ENCODE measurements at places on chromosomes 5 and 9. TPM values are rescaled to one million over a fixed set of nuclear protein-coding genes. Genes with fewer than 3 reads are reported as not detected.
A peak's percentile ranks its signal among the peaks of the same experiment; 100 is the strongest.

- DNase-seq, result no peak
Observed at GRCh38 chr5:123814801-123815470, 303.0 kb downstream of the CSNK1G3 start.

CYSRT1 gene
- 0.33 TPM for total RNA-seq

- DNase-seq, result no peak
Observed at GRCh38 chr9:4021621-4022213, 278.2 kb downstream of the GLIS3 start.

GRCh38 chr5:173775261-173776197, 112.6 kb upstream of the CPEB4 start:
- no peak for DNase-seq

GRCh38 chr5:7586480-7586879, 190.5 kb downstream of the ADCY2 start:
- no peak for DNase-seq

DNA sequence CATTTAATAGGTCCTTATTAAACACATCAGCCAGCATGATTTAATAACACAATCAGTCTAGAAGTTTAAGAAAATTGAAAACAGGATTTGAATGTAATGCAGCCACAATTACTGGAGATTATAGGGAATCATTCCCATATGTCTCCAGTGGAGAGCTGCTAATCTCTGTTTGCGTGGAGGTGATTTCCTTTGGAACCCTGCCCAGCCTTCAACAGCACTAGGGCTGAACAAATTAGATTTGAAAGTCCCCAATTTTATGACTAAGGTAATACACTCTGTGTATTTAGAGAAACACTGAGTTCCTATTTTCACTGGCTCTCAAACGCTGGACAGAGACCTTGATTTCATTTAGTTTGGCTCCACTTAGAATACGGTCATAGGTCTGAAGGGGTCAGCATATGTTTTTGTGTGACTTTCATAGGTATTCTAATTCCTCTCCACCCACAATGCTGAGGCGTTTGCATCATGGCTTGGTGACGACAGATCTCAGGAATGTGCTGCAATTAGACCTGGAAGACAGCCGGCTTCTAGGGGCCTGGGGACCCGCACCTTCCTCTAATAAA, 508.3 kb downstream of the EBF1 start:
- DNase-seq, result no peak

PCDHB16 gene
- total RNA-seq, result 3.6 TPM

NME5 gene
- total RNA-seq, result 5.4 TPM

TAF11L5 gene
- not detected for total RNA-seq

MVB12B gene
- total RNA-seq, result 14.1 TPM

GABRA6 gene
- not detected for total RNA-seq

- DNase-seq, result no peak
Observed at GRCh38 chr9:121855476-121855875, 204.0 kb downstream of the DAB2IP start.

DNA sequence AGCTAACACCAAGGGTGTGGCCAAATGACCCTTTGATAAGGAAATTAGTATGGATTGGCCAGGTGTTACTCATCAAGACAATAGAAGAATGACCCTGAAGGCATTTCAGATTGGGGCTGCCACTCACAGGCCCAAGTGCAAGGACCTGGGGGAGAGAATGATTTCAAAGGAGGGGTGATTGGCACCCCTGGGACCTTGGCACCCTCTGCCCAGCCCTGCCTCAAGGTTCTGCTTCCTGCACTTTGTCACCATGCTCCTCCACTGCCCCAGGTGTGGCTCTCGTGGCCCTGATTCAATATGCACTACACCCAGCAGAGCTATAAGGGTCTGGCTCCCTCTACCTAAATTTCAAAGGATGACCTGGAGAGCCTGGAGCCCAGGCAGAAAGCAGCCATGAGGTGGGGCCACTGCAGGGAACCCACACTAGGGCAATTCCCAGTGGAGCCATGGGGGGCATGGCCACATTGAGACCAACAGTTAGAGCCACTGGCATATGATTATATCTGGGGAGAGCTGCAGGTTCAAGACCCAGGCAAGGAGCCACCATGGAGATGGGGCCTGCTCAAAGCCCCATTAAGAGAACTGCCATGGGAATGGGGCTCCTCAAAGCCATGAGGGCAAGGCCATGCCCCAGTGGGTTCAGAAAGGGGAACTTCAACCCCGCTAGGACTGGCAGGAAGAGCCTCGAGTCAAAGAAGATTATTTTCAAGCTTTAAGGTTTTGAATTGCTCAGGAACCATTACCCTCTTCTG, 93.0 kb downstream of the CEMIP2 start:
- DNase-seq, result peak; percentile 80

- DNase-seq, result no peak
Observed at GRCh38 chr5:87807783-87808182, 395.1 kb upstream of the CCNH start.

DNA sequence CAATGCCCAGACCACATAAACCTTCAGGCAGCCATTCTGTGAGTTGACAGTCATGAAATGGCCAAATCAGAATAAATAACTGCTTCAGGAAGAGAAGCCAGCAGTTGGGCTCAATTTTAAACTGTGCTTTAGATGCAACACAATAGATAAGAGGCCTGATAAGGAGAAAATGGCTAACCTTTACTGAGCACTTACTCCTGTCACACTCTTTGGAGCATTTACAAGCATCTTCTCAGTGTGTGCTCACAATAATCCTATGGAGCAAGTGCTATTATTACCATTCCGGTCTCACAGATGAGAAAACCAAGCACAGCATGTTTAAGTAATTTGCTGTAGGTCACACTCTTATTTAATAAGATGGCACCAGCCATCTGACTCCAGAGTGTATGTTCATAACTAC, 11.5 kb upstream of the SH3RF2 start:
- DNase-seq, result no peak

GRCh38 chr9:127953154-127953553, 15.5 kb upstream of the DPM2 start:
- DNase-seq, result no peak

RMRP gene
- 3,077 TPM for total RNA-seq

GRCh38 chr9:20594608-20595007, 27.7 kb downstream of the MLLT3 start:
- DNase-seq, result no peak

- DNase-seq, result no peak
Observed at GRCh38 chr9:127711831-127712274, 3.6 kb downstream of the PTRH1 start.

DNA sequence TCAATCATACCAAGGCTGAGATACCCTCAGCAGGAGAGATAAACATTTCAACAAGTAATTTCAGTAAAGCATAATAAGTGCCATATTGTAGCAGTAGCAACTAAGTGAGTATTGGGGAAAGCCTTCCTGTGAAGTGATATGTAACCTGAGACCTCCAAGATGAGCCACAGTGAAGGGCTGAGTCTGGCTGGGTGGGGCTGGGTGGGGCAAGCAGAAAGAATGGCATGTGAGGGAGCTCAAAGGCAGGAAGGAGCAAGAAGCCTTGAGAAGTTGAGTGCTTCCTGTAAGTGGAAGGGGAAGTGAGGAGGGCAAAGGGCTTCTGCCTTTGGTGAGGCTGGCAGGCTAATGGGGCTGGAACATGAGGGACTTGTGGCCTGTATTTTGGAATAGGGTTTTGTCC, 19.7 kb upstream of the ASTN2 start:
- DNase-seq, result no peak

BOD1 gene
- 43.9 TPM for total RNA-seq

DNA sequence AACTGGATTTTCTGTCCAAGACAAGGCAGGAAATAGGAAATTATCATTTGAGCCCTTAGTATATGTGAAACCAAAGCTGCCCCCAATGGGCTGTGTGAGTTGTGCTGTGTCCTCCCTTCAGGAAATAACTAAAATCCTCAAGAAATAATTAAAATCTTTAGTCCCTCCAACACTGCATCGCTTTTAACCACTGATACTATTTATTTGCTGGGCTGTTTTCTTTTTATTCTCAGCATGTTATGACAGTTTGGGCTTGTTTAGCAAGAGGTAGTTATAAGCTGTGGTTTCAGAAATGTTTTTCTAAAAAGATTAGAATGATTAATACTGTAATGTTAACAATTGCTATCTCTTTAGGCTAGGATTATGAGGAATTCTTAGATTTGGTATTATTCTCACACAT, 187.0 kb upstream of the KCNN2 start:
- no peak for DNase-seq

- DNase-seq, result no peak
Observed at GRCh38 chr5:133667217-133667616, 54.9 kb upstream of the FSTL4 start.

- no peak for DNase-seq
Observed at GRCh38 chr5:35886381-35886780, 29.7 kb downstream of the IL7R start.

GRCh38 chr5:67693956-67694809, 497.6 kb upstream of the CD180 start:
- peak; percentile 97 for DNase-seq

PCDHB9 gene
- total RNA-seq, result 2.1 TPM

- DNase-seq, result no peak
Observed at GRCh38 chr5:124583469-124584350, 162.7 kb downstream of the ZNF608 start.

- DNase-seq, result no peak
Observed at GRCh38 chr9:99368341-99369326, 146.6 kb downstream of the SEC61B start.

DNA sequence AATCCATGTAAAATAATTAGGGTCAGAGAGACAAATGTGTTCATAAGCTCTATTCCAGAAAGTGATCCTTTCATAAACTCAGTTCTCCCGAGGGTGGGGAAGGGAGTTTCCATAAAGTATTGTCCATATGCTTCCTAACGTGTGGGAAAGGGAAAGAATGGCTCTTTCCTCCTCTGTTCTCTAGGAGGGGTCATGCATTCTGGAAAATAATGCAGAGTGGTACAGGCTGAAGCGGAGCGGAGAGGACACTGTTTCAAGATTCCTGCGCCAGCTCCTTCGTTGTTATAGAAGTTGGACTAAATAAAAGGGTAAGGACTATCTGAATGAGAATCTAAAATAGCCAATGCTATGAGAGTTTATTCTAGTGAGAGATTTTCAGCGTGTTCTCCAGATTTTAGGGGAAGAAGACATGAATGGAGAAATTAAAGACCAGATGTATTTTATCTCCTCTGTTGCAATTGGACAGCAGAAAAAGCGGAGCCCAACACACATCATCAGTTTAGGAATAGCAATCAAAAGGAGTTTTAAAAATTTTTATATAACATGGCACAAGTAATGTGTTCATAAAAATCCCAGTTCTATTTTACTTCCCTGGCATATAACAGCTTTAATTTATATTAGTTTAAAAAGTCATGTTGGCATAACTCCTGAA, 166.9 kb upstream of the MPDZ start:
- no peak for DNase-seq

DNA sequence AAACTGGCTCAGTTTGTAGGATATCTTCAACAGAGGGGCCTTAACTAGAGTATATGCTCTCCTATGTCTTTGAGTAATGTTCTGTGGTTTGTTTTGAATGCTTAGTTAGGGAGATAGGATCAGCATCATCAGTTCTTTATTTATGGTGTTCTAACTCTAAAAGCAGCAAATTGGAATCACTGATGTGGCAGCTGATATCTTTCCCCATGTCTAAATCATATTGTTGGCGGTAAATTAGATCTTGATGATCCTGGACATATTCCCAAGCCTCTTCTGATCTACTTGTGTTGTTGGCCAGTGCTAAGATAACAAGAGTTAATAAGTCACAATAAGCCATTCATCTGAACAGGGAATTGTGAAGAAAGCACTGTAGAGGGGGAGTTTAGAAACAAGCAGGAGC, 332.4 kb upstream of the DAB2 start:
- DNase-seq, result no peak

DNA sequence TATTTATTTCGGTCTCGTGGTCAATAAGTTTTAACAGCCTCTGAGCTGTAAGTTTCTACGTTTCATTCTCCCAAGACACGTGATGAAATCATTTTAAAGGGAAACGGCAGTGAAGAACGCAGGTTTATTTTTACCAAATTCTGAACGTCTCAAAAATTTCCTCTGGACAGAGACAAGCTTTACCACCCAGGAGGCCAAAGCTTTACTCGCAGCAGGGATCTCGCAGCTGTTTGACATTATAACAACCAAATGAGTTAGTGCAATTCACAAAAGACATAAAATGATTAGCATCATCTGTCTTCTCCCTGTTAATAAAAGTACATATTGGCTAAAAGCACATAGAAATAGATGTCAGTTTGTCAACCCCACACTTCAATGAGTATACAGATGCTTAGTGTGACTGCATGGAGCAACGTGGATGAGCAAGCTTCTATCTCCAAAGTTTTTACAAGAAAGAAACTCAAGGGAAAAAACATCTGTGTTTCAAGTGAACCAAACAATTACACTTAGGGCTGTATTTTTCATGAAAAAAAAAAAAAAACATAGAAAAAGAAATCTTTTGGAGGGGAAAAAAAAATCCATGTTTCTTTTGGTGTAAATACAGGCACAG, 2.5 kb downstream of the SEMA5A start:
- DNase-seq, result no peak

- no peak for DNase-seq
Observed at GRCh38 chr5:905139-905642, 12.5 kb downstream of the TRIP13 start.

PRLR gene
- total RNA-seq, result 0.66 TPM

- DNase-seq, result no peak
Observed at GRCh38 chr5:167155387-167156005, 1135.9 kb upstream of the WWC1 start.

- no peak for DNase-seq
Observed at GRCh38 chr5:39501397-39501796, 76.6 kb upstream of the DAB2 start.

CACNA1B gene
- 0.29 TPM for total RNA-seq

DNA sequence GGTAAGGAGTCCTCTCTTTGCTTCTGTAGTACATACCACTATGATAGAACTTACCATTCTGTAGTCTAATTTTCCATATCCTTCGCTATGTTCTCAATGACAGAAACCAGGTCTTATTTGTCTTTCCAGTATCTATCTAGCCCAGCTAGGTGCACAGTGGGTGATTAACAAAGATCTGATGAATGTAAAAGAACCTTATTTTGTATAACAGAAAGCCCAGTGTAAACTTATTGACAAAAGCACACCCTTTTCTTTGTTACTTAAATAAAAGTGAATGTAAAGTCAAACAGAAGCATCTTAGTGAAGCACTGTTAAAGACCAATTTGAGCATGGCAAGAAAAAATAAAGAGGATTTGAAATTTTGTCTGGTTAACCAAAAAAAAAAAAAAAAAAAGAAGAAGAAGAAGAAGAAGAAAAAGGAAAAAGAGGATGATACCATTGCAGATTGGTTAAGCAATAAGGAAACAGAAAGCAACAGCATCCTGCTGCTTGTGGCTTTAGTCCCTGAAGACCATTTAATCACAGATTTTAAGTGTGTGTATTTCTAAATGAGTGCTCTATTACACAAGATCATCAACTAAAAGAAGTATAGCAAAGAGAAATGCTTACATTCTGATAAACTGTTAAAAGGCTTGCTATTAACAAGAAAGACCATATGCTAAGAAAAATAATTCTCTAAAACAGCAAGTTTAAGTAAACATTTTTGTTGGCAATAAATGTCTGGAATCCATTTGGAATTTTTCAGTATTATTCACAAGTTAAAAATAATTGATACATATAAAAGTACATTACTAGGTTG, 21.2 kb downstream of the MEGF9 start:
- DNase-seq, result no peak

SELENOP gene
- 284 TPM for total RNA-seq

- no peak for DNase-seq
Observed at GRCh38 chr9:87606841-87607521, 109.3 kb downstream of the DAPK1 start.

GRCh38 chr9:68981789-68982188, 32.1 kb downstream of the PRKACG start:
- DNase-seq, result no peak

GRCh38 chr9:123359106-123359505, 3.1 kb downstream of the CRB2 start:
- DNase-seq, result no peak
